GM20000 (cell line): ENCODE measurements at places on chromosomes 6 and 20.

DNA sequence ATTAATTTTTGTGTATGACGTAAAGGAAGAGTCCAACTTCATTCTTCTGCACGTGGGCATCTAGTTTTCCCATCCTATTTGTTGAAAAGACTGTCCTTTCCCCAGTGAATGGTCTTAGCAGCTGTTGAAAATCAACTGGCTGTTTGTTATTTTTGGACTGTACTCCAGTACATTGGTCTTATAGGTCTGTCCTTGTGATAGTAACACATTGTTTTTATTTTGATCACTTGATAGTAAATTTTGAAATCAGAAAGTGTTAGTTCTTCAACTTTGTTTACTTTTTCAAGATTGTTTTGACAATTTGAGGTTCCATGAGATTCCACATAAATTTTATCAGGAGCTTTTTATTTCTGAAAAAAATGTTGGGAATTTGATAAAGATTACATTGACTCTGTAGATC is 280.2 kb upstream of the FOXQ1 start:
- DNase-seq: no peak

DNA sequence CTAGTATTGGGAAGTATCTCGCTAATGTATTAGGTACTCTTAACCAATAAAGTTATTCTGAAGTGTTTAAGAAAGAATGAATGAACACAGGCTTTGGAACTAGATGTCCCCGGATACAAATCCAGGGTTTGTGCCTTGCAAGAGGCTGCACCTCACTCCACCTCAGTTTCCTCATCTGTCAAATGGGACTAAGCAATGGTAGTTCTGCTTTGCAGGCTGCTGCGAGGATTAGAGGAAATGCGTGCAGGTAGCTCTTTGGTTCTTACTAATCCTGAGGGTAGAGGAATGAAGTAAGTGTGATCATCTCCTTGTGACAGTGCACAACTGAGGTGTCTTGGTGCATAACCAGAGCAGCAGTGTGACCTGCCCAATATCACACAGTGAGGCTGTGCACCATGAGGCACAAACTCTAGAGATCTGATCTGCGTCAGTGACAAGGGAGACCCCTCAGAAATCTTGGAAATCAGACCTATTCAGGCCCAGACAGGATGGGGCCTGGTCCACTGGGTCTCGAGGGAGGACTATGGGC is 26.7 kb downstream of the ADA start:
- no peak for DNase-seq

- no peak for DNase-seq
Measured at GRCh38 chr6:135479601-135480000, 17.9 kb downstream of the AHI1 start.

GRCh38 chr6:157984686-157985225 is 3.1 kb downstream of the SYNJ2 start:
- DNase-seq: no peak

- DNase-seq: peak; percentile 71
Measured at GRCh38 chr20:63941282-63942081, 14.7 kb downstream of the UCKL1 start.

GRCh38 chr6:33983721-33984465 is 162.0 kb downstream of the GRM4 start:
- no peak for DNase-seq

- no peak for DNase-seq
Measured at GRCh38 chr6:108594151-108594550, 33.4 kb downstream of the FOXO3 start.

DNA sequence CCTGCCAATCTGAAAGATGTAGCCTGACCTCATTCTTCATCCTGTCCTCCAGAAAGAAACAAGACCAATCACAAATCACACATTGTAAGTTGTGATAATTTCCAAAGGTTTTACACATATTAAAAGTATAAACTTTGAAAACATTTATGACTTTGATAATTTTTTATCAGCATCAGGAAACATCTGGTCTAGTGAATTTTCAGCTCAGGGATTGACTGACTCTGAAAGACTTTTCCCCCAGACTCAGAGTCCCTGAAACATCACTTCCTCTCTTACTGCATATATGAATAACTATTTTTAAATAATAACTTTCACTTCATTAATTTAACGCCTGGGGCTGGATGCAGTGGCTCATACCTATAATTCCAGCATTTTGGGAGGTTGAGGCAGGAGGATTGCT is 48.5 kb upstream of the SSTR4 start:
- DNase-seq: no peak

DNA sequence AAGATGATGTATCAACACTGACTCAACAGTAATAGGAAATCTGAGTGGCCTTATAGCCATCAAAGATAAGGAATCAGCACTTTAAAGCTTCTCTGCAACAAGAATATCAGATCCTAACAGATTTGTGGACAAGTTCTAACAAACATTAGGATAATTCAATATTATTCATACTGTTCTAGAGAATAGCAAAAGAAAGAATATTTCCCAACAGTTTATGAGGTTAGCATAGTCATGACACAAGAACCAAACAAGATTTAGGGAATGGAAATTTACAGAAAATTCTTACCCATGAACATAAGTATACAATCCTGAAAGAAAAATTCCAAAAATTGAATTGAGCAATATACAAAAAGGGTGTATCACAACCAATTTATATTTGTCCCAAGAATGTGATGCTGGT is 64.3 kb upstream of the BTBD3 start:
- no peak for DNase-seq

DNA sequence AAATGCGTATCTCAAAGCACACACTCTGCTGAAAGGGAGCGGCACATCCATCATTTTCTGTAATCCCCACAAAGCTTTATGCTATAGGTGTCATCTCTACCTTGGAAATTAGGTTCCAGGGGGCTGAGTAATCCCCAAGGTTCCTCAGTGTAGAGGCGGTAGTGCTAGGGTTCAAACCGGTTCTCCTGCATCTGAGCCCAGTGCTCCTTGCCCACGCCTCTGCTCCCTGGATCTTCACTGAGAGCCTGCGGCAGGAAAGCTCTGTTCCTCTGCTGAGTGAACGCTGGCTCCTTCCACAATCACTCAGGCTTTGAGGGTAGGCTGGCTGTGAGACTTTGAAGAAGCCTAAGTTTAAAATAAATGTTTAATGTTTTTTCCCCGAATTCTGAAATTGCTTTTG is 24.9 kb downstream of the SLC22A23 start:
- DNase-seq: no peak

- peak; percentile 52 for DNase-seq
Measured at GRCh38 chr6:158972241-158973233, 27.5 kb downstream of the RSPH3 start.

DNA sequence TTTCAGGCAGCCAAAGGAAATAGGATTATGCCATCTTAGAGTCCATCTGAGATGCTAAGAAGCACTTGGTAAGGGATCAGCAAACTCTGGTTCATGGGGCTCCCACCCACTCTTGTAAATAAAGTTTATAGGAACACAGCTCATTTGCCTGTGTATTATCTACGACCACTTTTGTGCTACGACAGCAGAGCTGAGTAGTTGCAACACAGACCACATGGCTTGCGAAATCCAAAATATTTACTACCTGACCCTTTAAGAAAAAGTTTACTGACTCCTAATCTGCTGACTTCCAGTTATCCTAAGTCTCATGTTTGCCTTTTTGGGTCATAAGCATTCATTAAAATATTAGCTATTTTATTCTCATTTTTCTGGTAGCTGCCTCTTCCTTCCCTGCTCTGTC is 859.0 kb downstream of the QKI start:
- DNase-seq: no peak

- no peak for DNase-seq
Measured at GRCh38 chr6:144855812-144856531, 570.8 kb downstream of the UTRN start.

GRCh38 chr6:136036601-136037000 is 185.1 kb downstream of the PDE7B start:
- no peak for DNase-seq

- DNase-seq: no peak
Measured at GRCh38 chr20:19482726-19483125, 270.3 kb downstream of the SLC24A3 start.

DNA sequence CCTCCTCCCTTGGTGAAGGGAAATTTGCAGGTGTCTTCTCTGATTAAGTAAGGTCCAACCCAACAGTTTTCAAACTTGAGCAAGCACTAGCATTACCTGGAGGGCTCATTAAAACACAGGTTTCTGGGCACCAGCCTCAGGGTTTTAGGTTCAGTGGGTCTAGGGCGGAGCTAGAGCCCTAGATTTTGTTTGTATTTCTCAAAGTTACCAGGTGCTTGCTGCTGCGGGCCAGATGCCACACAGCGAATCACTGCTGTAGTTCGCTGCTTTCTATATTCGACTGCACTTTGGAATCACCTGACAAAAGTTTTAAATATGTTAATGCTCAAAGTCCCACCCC is 869 bp downstream of the COL21A1 start:
- no peak for DNase-seq

DNA sequence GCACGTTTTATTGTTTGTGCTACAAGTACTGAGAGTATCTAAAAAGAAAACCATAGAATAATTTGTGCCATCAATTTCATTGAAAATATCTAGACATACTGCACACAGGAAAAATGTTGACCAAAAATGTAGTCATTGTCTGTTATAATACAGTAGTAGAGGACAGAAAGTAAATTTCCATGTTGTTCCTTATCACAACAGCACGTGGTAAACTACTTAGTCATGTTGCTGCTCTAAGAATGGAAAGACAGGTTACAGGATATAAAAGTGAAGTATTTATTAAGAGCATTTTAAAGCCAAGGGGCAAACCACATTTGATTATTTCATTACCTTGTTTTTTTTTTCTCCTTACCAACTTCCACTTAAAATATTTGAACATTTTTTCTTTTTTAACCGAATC is 89.0 kb upstream of the CEP85L start:
- no peak for DNase-seq

GRCh38 chr20:58895448-58896180 is 43.1 kb downstream of the GNAS start:
- DNase-seq: no peak

DNA sequence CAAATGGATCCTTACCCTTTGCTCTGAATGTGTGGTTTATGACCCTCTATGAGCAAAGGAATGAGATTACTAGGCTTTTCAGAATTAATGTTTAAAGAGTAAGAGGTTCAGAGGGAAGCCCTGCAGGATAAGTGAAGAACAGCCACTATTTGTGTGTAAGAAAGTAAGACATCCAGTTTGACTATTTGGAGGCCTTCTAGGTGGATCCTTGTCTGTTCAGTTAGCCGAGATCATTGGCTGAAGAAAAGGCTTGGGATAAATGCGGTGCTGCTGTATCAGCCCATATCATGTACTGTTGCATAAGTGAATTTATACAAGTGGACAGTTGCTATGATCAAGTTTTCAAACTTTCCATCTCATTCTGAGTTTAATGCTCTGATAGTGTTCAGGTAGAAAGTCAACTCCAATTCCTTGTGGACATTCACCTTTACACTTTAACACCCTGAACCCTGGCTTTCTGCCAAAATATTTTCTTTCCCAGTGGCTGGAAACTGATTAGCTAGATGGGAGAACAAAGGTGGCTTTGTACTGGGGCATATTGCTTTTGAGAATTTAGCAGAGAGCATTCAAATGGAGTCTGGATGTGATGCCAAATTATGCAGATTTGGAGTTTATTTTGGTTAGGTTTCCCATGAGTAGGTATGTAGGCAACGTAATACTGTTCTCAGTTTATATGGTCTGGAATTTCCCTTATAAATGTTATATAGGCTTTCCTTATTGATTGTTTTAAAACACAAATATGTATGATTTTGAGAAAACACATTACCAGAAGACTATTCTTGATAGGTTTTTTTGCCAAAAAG is 15.0 kb downstream of the PARD6B start:
- no peak for DNase-seq

DNA sequence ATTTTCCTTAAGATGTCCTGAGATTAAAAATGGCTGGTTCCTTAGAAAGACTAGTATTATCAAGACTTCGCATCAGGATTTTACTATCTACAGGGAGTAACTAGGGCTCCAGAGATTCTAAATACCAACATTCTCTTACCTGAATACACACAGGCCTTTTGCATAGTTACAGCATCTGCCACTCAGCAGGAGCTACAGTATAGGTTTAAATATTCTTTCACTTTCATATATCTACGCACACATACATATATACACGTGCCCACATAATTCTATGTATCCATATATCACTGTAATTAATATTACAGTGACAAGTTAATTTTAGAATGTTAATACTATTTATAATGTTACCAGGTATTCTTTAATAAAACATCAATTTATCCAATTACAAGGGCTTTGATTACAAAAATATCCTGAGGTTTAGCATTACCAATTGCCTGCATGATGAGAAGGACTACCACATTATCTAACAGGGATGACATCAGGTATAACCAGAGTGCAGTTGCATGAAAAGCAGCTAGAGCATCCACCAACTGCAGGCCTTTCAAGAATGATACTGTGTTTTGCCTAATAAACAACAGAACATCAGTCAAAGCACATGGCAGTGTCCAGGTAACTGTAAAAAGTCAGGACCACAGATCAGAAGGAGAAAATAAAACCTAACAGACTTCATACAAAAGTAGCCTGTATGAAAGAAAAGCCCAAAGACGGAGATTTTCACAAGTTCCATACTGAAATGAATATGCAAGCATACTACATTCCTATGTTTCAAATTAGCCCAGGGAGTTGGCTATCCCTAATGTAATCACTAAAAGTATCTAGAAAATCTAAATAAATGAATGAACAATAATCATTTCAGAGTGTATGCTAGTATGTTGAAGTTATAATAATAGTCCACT is 268.7 kb downstream of the PTPRK start:
- DNase-seq: no peak

DNA sequence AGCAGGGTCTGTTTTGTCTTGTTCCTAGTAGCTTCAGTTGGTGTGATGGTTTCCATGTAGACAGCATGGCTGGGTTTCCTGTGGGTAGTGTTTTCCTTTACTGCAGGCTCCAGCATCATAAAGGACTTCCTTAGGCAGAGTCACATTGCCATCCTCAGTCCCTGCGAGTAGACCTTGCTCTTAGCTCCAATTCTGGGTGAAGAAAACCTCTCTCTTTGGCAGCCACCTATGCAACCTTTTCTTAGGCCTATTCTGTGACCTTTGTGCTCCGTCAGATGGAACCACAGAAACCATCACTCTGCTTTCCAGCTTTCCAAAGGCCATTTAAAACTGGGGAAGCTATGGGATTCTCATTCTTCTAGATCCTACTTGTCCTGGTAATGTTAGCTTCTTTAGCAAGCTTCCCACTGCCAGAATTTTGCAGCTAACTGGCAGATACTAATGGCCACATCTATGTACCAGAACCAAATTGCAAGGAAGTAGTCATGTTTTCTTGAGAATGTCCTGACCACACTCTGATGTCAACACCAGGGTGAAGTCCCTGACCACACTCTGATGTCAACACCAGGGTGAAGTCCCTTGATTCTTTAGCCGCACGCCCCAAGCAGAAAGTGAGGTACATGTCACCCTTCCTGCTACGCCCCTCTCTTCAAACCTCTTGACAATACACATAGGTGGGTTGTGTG is 646.6 kb upstream of the HS3ST5 start:
- DNase-seq: peak; percentile 22

DNA sequence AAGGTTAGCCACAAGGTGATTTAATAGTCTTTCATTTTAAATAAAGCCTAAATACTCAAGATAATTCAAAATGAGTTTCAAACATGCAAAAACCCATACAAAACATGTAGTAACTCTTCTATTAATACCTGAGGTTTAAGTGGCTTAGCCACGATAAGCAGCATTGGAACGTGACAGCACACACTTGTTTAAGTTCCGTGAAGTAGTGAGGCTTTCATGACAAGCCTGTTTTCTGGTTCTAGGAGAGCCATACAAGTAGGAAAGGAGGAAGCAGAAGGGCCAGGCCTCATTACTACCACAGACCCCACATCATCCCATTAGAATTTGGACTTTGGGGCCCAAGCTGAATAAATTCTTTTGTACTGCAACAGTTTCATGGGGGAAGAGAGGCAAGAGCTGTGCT is 54.3 kb upstream of the PRND start:
- DNase-seq: no peak
